Fibroblast of pulmonary artery (primary cell): ENCODE measurements at places on chromosomes 7 and 10.

DNA sequence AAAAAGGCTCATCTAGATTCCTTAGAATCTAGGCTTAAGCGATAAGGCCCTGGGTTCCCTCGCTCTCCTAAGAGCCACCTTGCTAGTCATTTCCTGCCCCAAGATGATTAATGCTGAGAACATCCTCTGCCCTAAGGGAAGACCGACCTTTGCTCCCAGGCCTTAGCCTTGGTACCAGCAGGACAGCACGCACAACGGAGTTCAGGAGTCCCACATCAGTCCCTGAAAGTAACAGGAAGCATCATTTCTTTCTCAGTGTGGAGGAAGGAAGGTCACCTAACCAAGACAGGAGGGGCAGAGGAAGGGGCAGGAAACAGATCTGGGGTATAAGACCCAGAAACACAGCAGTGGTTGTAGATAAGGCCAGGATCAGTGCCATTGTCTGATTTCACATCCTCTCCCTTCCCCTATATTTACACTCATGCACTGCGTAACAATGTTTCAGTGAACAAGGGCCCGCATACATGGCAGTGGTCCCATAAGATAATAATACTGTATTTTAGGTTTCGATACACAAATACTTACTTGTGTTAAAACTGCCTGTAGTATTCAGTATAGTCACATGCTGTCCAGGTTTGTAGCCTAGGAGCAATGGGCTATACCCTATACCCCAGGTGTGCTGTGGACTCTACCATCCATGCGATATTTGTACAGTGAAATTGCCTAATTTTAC, 8.1 kb upstream of the FAM107B start:
- peak; percentile 37 for DNase-seq

GRCh38 chr10:35274498-35275060, 61.7 kb upstream of the CCNY start:
- no peak for DNase-seq

DNA sequence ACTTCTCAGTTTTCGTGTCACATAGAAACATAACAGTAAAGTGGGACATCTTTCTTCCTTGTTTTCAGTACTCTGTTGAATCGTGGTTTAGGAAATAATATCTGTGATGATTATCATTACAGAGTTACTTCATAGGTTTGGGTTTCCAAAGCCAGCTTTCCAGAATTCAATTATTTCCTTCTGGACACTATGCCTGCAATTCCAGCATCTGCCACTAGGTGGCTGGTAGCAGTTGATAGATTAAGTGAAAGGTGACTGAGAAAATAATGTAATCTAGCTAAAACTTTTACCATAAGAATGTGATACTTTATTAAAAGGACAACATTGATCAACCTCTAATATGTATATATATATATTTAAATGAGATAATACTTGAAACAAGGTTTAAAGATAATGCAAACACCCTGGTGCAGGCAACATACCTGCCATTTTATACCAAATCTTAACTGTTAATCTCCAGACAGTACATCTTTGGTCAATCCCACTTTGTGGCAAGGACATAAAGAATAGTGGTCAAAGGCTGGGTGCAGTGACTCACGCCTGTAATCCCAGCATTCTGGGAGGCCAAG, 102.6 kb downstream of the SH3PXD2A start:
- no peak for DNase-seq

- DNase-seq = no peak
These were observed 56.9 kb downstream of the ABI1 start for GRCh38 chr10:26803849-26804248.

DNA sequence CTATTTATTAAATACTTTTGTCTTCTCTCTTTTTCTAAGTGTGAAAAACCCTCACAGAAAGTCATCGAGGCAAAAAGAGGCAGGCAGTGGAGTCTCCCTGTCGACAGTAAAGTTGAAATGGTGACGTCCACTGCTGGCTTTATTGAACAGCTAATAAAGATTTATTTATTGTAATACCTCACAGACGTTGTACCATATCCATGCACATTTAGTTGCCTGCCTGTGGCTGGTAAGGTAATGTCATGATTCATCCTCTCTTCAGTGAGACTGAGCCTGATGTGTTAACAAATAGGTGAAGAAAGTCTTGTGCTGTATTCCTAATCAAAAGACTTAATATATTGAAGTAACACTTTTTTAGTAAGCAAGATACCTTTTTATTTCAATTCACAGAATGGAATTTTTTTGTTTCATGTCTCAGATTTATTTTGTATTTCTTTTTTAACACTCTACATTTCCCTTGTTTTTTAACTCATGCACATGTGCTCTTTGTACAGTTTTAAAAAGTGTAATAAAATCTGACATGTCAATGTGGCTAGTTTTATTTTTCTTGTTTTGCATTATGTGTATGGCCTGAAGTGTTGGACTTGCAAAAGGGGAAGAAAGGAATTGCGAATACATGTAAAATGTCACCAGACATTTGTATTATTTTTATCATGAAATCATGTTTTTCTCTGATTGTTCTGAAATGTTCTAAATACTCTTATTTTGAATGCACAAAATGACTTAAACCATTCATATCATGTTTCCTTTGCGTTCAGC, 43.4 kb downstream of the TARP start:
- DNase-seq = no peak

GRCh38 chr10:11682851-11683250, 59.3 kb upstream of the ECHDC3 start:
- no peak for DNase-seq

DNA sequence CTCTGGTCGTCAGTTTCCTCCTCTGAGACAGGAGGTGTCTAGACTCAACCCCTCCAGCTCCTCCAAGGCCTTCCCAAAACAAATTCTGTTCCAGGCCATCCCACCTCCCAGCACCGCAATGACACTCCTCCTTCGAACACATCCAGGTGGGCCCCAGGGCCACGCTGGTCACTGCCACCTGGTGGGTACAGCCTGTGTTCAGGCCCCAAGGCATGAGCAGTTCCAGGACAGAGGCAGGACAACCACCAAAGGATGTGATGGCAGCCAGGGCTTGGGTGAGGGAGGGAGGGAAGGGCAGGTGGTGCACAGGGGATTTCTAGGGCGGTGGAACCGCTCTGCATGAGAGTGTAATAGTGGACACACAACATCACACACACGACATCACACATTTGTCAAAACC, 76.5 kb downstream of the PRKAG2 start:
- no peak for DNase-seq

GRCh38 chr10:110045772-110046171, 38.0 kb downstream of the ADD3 start:
- no peak for DNase-seq

GRCh38 chr10:119859420-119860258, 13.0 kb downstream of the MCMBP start:
- peak; percentile 75 for DNase-seq

DNA sequence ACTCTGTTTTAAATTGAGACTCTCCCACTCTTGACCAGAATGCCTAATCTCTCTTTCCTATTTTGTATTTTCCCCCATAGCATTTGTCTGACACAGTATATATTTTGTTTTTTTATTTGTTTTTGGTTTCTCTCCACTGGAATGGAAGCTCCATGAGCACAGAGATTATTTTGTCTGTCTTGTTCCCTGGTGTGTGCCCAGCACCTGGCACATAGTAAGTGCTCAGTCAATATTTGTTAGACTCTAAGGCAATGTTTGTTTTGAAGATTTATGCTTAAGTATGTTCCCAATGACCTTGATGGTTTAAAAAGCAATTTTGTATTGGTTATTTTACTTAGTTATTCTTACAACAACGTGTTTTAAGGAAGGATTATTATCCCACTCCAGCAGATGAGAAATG, 201.8 kb downstream of the DYNC1I1 start:
- no peak for DNase-seq

DNA sequence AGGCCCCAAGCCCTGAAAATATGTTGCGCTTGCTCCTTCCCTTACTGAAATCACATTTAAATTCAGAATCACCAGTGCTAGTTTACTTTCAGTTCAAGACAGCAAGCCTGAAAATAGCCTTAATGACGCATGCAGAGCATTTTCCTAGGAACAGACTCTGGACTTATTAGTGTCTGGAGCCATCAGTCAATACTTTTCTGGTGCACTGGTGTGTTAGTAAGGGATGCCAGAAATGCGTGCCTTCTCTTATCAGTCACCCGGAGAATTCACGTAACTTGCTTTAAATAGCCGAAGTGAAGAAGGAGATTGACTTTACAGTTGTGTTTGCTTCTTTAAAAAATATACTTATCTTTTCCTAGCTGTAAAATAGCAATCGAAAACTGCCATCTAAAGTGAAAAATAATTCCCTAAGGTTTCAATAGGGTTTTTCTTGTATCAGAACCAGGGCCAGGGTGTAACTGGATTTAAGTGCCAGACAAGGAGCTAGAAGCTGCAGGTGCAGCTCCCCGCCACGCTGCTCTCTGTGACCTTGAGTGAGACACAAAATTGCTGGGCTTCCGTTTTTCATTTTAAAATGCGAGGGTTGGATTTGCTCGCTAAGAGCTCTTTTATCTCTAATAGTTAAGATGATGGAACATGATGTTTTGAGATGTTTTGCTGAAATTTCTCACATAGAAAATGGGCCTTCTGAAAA, 177.8 kb downstream of the NSUN6 start:
- DNase-seq = peak; percentile 20

GRCh38 chr7:2445898-2446555, 30.2 kb downstream of the GRIFIN start:
- no peak for DNase-seq

GRCh38 chr7:73708961-73709549, 10.4 kb downstream of the STX1A start:
- DNase-seq = no peak
